Stimulated activated CD8-positive, alpha-beta memory T cell treated with anti-CD3 and anti-CD28 coated beads, Interleukin-15, amount 100 ng/mL, for 48 hours (primary cell): ENCODE measurements at places on chromosomes 7 and 10.

DNA sequence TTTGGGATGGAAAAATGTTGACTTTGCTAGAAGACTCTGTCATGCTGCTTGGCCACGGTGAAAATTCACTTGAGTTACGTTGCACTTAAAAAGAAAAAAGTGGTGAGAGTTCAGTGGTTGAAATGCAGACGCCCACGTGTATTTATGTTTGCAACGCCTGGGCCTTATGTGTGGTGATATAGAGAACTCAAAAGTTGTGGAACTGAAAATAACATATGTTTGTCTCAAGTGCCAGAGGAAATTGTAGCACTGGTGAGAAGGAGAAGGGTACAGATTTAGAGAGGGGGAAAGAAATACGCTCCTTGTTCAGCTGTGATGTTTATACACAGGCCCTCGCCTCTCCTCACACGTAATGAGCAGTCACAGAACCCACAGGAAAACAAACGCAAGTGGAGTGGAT, 73.6 kb downstream of the EMX2 start:
- no peak for DNase-seq

GRCh38 chr10:49283491-49283890, 15.5 kb upstream of the C10orf71 start:
- no peak for DNase-seq

DNA sequence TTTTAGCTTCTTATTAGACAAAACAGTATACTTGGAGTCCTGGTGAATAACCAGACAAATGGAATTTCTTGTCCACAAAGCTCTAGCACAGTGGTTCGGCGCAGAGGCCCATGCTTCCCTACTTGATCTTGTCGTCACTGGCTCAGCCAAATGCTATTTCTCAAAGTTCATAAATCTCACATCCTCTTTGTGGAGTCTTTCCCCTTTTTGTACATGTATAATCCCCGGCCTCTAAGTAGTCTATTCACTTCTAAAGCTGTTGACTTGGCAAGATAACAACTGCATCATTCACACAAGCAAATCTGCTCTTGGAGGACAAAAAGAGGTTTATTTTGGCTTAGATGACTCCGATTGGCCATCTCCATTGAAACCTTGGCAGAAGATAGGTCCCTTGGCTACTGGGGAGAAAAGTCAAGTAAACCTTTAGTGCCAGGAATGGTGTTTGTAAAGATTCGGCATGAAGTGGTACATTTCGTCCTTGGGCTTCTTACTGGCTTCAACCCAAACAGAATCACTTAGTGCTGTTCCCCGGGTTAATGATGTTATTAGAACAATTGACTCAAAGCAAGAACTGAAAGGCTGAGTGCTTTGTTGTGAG, 5.1 kb upstream of the AKR1E2 start:
- DNase-seq: no peak

DNA sequence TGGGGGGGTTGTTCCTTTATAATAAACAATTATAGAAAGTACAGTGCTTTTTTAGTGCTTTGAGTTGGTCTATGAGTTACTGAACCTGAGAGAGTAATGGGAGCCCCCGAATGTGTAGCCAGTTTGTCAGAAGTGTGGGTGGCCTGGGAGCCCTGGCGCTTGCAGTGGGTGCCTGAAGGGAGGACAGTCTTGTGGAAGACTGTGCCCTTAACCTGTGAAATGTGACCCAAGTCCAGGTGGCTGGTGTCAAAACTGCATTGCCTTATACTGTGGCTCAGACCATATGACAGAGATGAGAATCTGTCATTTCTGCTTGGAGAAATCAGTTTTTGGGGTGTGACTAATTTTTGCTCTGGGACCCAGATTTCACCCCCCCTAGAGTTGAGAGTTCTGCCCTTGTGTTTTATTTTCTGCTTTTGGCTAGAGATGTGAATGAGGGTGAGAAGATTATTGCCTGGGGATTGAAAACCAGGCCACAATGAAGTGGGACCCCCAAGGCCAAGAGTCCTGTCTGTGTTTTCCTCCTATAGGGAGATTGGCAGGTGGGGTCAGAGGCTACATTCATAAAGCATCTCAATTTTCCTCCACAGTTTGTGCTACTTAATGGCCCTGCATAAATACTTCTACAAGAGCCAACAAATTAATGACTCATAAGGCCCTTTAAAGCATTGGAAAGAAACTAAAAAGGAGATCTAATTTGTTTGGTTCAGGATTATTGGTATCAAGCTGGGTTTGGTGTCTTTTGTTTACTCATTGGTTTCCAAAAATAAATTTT, 24.1 kb upstream of the CARD11 start:
- DNase-seq: no peak

DNA sequence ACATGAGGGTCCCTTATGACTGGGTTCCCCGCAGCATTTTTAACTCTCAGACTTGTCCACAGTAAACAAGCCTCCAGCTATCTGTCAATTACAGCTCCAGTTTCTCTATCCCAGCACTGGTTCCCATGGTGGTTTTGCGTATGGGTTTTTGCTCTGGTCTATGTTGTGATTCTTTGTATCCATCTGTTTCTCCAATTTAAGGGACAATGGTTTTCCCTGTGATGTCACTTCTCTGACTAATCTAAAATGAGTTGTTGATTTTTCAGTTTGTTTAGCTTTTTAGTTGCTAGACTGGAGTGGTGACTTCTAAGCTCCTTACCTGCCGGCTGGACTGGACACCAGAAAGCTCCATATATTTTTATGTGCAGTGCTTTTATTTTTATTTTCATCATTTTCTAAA, 303.7 kb downstream of the INHBA start:
- no peak for DNase-seq

GRCh38 chr7:31000161-31000693, 36.5 kb downstream of the GHRHR start:
- no peak for DNase-seq

GRCh38 chr10:116254422-116255155, 18.4 kb downstream of the GFRA1 start:
- DNase-seq: no peak

DNA sequence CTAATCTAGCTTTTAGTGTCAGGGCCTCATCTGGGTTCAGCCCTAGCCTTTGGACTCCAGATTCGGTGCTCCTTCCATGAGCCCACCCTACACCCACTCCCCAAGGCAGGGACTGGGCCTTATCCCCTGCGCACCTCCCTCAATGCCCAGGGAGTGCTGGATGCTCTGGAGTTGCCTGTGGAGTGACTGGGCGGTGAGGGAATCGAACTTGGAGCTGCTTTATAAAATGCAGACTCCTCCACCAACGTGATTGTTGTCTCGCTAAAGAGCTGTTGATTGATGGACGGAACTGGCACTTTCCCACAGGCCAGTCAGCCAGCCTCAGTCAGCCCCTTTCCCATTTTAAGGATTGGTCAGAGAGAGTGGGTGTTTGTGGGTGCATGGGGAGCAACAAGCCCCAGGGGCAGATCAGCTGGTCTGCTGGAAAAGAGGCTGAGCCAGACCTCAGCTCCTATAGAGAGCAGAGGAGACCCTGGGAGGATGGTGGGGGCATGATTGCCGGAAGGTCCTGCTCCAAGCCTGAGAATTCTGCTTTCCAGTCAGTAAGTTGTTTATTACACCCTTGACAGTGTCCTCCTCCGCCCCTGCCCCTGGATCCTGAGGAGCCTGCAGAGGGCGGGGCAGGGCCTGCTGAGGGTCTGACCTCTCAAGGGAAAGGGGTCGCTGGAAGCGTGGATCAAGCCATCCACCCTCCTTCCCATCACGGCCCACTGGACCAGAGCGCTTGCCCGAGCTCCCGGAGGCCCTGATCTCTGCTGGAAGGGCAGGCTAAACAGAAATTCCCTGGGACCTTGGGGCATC, 16.7 kb downstream of the UNC5B start:
- DNase-seq: no peak

GRCh38 chr7:22601812-22602565, 102.0 kb upstream of the STEAP1B start:
- DNase-seq: no peak

DNA sequence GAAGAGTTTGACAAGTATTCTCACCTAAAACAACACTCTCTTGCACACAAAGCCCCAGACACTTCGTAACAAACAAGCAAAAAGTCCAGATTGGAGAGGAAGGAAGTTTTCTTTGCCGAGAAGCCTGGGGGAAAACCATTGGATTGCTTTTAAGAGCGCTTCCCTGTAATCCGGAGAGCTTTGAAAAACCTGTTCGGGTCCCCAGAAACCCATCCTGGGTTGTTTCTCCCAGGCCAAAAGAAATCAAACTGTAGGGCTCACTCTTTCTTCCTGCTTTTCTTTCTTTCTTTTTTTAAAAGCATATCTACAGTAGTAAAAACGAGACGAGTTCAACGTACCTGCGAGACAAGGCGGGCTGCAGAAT, 655 bp downstream of the SP8 start:
- DNase-seq: no peak

DNA sequence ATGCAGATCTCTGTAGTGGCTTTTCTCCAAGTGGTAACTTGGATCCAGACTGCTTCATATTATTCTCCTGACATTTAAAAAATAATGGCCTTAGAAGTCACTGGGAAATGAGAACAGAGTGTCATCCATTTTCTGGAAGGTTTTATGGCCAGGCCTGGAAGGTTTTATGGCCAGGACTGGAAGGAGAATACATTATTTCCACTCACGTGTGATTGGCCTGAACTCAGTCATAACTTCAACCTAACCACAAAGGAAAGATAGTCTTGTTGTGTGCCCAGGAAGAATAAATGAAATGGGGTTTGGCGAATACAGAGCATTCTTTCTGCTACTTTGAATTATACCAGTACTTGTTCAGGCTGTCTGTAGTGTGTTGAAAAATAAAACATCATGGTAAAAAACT, 360.9 kb downstream of the GPAM start:
- DNase-seq: no peak

DNA sequence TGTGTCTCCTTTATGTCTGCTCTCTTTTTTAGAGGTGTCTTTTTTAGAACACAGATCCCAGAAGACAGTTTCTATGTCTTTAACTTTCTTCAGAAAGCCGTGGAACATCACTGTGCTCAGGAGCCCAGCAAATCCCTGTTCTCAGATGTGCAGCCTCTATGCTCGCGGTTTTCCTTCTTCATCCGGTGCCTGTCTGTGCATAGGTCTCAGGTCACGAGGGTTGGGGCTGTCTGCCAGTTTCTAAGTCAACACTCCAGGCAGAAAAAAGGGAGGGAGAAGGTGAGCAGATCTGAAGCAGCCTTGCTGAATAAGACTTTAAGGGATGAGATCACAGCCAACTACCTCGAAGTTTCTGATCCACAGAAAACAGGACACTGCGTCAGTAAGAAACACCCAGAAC, 68.5 kb downstream of the CRTAC1 start:
- no peak for DNase-seq

DNA sequence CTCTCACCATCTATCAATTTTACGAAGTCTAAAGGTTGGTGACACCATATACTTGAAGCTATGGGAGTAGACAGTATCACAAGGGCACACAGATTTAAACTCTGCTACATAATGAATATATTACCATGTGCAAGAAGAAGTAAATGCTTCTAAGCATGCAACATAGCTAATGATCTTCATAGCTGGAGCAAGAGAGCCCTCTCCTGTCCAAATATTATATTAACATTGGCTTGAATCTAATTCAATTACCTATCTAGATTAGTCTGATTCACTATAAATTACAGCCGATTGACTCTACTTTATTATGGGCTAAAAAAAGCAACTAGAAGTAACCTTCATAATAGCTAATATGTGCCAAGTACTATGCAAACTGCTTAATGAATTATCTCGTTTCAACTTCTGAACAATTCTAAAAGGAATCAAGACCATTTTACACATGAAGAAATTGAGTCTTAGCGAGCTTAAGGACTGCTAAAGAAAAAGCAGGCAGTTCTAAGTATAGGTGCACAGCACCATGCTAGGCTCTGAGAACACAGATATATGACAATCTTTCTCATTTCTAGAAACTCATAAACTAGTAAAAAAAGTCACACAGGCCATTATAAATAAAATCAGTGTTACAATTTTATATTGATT, 21.9 kb downstream of the FRA10AC1 start:
- no peak for DNase-seq

DNA sequence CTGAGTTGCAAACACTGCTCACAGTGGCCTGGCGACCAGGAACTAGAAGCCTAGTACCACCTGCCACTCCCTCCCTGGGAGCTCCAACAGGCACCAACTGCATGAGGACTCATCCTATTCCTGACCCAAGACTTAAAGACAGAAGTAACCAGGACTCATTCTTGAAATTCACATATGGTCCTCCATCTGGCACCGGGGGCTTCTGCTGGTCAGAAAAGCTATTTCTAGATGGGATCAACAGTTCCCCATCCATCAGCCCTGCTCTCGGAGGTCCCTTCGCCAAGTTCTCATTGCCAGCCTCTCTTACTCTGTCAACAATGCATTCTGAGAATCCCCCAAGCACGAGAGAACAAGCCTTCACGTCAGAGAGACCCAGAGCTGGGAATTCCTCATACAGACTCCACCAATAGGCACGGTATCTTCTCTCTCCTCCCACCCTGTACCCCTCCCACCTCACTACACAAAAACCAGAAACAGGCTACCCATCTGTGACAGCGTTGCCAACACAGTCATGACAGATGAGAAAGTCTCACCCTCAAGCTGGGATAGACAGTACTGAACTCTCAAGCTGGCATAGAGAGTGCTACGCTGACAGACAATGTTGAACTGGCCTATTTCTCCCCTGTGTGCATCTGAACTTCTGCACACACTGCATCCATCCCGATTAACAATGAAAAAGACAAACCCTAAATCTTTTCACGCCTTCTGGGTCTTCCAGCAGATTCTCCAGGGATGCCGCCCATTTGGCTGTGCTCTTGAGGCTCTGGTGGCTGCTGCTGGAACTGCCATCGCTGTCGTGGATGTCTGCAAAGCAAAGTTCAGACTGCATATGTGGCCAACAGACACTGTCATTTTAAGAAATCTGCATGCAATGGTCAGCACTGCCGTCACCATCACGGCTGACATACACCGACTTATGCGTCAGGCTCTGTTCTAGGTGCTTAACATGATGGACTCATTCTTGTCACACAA, 15.6 kb downstream of the RGS10 start:
- no peak for DNase-seq

DNA sequence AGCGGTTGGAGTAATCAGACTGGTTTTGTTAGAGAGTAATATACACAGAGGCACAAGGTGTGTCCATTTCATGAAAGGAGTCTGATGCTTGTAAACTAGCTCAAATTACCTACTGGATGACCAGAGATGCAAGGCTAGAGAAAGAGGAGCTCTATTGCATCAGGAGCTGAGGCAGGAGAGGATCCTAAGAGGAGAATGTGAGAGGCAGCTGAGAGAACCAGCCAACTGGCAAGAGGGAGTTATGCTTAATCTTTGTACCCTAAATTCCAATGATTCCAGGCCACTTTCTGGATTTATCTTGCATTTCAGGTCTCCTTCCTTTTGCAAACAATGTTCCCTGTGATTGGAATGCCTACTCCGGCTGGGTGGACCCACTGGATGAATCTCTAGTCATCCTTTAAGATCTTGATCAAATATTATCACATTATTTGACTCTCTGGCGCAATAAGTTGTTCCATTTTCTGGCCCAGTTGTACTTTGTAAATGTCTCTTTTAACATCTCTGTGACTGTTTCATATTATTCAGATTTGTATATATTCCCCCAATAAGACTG, 57.5 kb upstream of the PTPN12 start:
- DNase-seq: no peak

GRCh38 chr7:130940326-130940725, 206.3 kb upstream of the KLF14 start:
- DNase-seq: no peak
